NCI-H1092 (cell line): ENCODE measurements at places on chromosomes 1 and 21.

DNA sequence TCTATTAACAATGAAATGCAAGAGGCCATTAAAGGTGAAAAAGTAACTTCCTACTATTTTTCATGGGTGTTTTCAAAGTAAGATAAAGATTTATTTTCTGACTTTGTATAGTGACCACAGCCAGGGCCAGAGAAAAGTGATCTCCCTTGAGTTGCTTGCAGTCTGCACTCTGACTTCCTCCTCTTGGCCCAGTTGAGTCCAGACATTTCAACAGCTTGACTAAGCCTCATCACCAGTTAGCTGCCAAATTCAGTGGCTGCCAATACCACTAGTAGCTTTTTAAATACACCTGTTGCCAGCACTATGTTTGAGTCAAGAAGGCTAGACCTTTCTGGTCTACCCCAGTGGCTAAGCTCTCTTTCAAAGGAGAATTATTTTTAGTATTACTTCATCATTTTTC is 3.7 kb upstream of the NEK7 start:
- DNase-seq = no peak

GRCh38 chr21:35989138-35989735 is 71.1 kb downstream of the SETD4 start:
- no peak for DNase-seq

DNA sequence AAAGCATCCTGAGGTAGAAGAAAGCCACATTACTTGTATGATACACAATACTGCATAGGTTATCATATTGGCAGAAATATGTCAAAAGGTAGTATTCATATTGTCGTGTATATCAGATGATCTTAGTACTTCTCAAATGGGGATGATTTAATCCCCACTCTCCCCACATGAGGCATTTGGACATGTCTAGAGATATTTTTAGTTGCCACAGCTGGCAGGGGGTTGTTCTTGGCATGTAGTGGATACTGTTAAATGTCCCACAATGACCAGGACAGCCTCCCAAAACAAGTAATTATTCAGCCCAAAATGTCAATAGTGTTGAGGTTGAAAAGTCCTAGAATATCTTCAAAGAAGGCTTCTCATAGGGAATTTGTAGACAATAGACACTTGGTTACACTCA is 162.8 kb downstream of the NEGR1 start:
- DNase-seq = no peak

DNA sequence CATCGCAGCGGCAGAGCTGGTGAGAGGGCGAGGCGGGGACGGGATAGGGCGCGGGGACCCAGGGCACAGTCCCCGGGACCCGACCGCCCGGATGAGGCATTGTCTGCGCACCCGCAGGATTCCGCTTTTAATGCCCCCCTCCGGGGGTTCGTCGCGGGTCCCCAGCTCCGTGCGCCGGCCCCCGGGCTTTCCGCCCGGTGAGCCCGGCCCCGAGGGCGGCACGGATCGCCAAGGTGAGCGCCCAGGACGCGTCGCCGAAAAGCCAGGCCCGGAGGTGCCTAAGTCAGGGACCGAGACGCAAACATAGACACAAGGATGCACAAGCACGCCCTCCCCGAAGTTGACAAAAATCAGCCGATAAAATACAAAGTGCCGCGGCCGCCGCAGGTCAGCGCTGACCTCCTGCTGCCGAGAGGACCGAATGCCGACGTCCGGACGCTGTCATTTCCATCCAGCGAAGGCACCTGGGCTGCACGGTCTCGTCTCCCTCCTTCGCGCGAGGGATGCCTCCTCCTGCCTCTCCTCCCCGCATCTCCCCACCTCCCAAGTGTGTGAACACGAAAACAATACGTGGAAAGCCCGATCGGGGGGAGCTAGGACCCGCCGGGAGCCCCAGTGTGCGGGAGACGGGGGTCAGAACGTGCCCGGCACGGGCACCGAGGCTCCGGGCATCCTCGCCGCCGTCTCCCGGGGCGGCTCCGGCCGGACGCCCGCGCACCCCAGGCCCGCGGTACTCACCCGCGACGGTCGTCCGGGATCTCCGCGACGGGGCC is 101.1 kb upstream of the SOD1 start:
- DNase-seq = peak; percentile 71

GRCh38 chr1:156756355-156756754 is 4.9 kb upstream of the HDGF start:
- no peak for DNase-seq

DNA sequence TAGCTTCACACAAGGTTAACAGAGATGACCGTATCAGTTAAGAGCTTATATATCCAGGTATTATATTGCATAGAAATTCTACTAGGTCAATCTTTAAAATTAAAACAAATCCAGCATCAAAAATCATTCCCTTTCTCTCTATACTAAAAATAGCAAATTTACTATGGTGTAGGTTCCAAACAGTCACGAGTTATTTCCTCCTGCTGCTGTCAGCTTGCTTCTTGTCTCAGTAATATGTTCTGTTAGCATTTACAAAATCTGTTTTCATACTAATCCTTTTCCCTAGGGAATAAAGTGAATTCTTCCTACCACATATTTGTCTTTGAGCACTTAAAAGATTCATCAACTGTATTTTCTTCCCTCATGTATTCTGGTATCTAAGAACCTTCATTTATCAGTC is 2.5 kb downstream of the WDR26 start:
- DNase-seq = no peak

- no peak for DNase-seq
Observed at GRCh38 chr1:105087506-105087905, 1337.8 kb downstream of the AMY1C start.

DNA sequence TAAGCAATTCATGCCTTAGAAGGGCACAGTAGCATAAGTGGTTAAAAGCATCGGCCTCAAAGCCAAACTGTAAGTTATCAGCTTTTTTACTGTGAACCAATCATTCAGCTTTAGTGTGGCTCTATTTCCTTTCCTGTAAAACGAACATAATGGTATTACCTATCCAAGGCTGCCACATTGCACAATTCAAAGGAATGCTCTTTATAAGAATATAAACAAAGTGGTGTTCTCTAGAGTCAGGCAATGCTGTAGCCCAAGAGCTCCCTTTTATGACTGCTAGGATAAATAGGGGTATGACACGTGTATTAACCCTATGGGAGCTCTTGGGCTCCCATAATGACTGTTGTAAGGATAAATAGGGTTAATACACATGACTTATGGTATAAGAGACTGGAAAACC is 25.4 kb downstream of the INTS7 start:
- DNase-seq = no peak

DNA sequence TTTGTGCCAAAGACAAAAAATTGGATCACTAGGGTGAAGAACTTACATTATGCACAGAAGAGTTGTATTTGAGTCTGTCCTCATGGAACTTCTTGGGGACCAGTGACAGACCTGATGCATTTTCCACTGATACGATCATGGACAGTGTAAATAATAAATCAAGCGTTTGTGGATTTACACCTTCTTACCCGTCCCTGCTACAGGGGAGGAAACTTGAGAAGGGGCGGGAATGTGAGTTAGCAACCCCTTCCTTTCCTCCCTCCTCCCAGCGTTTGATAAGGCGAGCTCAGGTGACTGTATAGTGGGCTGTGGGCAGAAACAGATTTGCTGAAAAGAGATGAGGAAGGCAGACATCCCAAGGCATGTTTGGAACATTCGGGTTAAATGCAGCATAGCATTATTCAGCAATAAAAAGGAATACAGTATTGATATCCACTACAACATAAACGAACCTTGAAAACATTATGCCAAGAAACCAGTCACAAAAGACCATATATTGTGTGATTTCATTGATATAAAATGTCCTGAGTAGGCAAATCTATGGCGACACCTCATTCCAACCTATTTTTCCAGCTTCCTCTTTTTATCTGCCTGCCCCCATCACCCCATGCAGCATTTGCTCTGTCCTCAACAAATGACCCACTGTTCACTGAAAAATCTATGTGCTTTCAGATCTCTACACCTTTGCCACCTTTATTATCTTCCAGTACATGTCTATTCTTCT is 128.7 kb downstream of the ZZZ3 start:
- no peak for DNase-seq

DNA sequence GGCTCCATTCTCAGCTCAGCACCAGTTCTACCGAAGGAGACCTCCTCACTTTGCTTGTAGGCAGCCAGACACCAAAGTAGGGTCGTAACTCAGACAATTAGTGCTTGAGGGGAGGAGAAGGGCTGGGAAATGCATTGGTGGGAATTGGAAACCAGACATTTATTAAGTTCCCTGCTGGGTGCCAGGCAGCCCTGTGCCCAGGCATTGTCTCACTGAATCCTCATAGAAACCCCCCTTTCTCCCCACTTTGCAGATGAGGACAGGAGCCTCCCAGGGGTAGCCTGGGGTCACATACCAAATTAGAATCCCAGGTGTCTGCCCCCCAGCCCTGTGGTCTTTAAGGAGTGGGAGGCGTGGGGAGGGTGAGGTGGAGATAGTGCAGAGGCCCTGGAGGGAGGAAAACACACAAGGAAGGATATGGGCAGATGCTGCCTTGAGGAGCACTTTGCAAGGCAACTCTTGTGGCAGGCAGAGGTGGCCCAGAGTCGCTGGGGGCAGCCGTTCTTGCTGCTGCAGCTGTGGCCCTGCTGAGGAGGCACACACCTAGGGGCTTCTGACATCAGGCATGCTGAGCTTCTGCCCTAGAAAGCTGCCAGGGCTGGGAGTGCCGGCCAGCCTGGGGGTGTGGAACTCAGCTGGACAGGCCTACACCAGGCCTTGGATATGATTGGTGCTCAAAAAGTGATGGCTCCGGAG is 29.4 kb downstream of the CDK18 start:
- no peak for DNase-seq

- DNase-seq = no peak
Observed at GRCh38 chr1:15850471-15851001, 3.0 kb downstream of the SPEN start.

- DNase-seq = no peak
Observed at GRCh38 chr1:53678938-53679825, 59.8 kb downstream of the GLIS1 start.

- no peak for DNase-seq
Observed at GRCh38 chr1:90707363-90707710, 9.8 kb downstream of the BARHL2 start.

DNA sequence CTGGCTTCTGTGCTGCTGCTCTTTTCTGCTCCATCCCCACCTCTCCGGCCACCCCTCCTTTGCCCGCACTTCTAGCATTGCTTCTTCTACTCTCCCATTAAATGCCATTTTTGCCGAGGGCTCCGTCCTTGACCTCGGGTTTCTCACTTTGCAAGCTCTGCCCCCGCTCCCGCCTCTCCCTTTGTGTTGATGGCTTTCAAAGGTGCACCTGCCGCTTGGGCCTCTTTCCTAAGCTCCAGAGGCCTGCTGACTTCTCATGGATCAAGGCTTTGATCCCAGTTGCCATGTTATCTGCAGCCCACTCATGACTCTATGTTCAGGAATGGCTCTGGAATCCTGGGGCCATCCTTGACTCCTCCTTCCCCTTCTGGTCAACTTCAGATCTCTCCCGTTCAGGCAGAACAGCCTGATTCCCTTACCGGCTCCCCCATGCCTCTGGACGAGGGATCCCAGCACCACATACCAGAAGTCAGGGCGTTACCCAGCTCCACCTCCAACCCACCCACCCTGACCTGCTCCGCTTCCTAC is 54.3 kb downstream of the TLR5 start:
- DNase-seq = no peak
